ENCODE measurements at places on chromosomes 3 and 15.

- peak; percentile 37 for DNase-seq
Measured at GRCh38 chr15:100341239-100341749, 481 bp downstream of the ADAMTS17 start.

DNA sequence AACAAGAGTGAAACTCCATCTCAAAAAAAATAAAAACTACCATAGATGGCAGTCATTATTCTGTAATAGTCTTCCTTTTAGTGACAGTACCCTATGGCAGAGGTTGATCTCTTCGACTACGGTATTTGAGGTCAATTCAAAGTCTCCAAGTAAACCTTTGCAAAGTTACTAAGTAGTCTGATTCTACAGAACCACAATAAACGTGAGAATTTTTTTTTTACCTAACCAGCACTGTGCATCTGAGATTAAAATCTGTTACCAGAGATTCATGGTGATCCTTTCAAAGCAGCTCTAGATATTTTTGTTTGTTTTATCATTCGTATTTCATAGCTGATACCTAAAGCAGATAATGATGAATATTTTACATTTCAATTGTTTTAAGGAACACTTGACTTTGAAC, 86.6 kb upstream of the CHD2 start:
- no peak for DNase-seq

DNA sequence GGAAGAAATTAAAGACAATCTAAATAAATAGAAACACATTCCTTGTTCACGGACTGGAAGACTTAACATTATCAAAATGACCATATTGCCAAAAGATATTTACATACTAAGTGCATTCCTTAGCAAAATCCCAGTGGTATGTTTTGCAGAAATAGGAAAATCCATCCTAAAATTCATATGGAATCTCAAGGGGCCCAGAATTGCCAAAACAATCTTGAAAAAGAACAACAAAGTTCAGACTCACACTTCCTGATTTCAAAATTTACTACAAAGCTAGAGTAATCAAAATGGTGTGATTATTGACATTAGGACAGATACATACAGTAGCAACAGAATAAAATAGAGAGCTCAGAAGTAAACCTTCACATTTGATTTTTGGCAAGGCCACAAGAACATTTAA, 515.5 kb downstream of the OCA2 start:
- no peak for DNase-seq

- DNase-seq, result no peak
Measured at GRCh38 chr3:97895216-97895615, 73.4 kb downstream of the CRYBG3 start.

DNA sequence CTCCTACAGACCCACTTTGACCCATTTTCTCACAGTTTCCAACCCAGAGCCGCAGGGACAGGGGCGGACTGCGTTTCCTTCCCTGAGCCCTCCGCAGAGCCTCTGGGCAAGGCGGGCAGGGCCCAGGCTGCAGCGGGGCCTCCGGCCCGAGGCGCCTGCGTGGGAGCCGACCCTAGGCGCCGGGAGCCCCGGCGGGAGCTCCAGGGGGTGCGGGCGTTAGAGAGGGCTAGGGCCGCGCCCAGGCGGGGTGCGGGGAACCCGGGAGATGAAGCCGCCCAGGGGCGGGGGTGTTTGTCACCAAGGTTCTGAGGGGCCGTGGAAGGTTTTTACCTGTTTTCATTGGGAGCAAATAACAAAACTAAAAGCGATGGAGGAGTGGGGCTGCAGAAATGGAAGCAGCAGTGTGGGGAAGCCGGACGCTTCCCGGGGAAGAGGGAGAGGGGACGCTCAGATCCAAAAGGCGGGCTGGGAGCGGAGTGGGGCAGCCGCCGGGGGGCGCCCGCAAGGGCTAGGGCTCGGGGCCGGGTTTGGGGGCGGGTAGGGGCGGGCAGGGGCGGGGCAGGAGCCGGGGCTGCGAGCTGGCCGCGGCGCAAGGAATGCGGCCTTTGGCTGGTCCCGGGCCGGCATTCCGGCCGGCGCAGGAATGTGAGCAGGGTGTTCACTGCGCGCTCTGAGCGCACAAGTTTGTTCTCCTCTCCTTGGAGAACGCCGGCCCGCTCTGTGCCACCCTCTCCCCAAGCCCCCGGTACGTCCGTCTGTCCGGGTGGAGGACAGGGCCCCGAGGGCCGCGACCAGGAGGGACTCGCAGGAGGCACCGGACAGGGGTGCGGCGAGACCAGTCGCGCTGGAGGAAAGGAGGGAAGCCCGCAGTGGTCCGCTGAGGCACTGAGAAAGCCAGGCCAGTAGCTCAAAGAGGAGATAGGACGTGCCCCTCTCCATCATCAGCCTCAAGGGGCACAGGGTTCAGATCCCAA, 61.1 kb downstream of the AMOTL2 start:
- DNase-seq, result no peak

DNA sequence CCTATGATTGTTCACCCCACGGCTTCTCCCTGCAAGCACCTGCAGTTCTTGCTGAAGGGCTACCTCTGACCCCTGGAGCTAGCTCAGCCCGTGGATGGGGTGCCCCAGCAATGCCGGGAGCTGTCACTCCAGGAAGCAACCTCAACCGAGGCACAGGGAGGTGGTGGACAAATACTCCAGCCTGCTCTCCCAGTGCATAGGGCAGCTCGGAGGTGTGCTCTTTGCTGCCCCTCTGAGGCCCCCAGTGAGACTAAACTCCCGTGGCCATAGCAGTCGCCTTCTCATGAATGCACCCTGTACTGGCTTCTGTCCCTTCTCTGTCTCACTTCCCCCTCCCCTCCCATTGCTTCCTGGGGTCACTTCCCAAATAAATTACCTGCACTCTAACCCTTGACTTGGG, 48.5 kb downstream of the LINGO1 start:
- no peak for DNase-seq

DNA sequence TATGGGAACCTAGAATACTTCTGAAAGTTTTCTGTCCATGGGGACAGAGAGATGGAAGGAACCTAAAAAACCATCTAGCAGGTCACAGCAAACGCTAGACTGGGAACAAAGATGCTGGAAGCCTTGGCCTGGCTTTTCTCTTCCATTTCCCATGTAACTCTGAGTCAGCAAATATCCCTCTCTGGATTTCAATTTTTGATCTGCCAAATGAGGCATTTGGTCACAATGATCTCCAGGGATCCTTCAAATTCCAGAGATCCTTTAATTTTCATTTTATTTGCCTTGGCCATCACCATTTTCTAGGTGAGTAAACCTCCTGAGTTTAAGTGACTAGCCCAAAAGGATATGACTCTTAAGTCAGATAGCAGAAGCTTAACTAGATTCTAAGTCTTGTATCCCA, 39.7 kb downstream of the RTP1 start:
- no peak for DNase-seq

GRCh38 chr3:125121246-125122010, 65.6 kb upstream of the HEG1 start:
- DNase-seq, result no peak

DNA sequence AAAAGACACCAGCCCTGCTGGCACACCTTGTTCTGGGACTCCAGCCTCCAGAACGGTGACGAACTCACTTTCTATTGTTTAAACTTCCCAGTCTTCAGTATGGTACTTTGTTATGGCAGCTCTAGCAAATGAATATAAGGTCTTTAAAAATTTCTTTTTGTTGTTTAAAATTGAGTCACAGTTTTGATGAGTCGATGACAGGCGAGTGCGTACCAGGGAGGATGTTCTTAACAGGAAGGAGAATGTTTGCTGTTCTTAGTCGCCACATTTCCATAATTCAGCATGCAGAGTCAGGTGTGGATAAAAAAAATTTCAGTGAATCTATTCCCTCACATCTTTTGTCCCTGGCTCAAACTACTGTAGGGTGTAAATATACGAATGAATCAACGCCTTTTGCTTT, 12.4 kb downstream of the DNASE1L3 start:
- no peak for DNase-seq

DNA sequence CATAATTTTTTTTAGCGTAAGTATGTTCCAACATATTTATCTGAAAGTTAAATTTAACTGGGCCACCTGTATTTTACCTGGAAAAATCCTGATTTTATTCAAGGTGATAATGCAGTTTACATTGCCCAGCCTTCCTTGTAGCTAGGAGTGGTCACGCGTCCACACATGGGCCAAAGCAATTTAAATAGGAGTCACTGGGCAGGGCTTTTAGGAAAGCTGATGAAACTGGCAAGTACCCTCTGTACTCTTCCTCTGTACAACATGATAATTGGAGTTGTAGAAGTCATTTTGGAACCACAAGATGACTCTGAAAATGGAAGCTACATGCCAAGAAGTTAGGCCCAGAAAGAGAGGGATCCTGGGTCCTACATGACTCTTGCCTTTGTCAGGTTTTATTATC, 9.5 kb downstream of the BTD start:
- no peak for DNase-seq

DNA sequence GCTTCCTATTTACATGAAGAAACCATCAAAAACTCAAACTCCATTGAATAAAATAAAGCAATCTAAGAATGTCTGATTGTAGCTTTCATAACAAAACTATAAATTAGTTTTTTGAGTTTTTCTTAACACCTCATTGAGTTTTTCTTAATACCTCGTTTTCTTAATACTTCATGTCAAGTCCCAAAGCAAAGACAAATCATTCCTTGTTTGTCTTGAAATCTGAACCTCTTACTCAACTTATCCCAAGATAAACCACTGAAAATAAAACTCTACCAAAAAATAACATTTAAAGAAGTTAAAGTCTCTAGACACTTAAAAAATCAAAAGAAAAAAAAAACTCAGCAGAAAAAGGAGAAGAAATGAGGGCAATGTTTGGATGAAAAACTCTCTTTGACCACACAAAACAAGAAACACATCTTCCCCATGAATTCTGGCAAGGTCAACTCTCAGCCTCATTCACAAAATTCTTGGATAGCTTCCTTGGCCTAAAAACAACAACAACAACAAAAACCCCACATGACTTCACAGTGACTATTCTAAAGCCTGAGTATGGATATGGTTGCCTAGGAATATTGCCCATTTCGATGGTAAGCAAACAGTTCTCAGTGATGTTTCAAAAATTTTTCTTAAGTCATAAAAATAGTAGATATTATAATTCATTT, 38.2 kb downstream of the TMCC1 start:
- DNase-seq, result no peak

DNA sequence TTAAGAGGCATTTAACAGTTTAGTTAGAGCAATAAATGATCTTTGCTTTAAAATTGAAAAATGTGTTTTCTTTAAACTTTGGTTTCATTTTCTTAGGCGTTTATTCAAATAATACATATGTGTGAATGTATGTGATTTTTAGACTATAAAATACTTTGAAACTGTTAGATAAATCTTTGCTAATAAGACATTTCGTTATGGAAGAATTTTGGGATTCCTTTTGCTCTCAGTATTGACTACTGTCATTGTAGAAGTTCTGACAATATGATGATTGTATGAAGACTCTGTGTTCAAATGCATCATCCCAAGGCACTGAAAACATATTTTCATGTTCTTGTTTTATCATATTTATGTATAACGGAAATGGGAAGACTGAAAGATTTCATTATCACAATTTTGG, 43.8 kb upstream of the GOLGA8A start:
- no peak for DNase-seq

GRCh38 chr15:68204776-68205557, at the start of gene CALML4:
Gene CALML4 (minus strand): TSS chr15:68205332. CDS start chr15:68205247, 85 bp downstream.
- no peak for DNase-seq

GRCh38 chr3:66722675-66723074, 221.9 kb upstream of the LRIG1 start:
- no peak for DNase-seq

- peak; percentile 33 for DNase-seq
Measured at GRCh38 chr3:98733053-98733811, 29.9 kb upstream of the ST3GAL6 start.

- no peak for DNase-seq
Measured at GRCh38 chr3:7508821-7509220, 647.9 kb downstream of the GRM7 start.

DNA sequence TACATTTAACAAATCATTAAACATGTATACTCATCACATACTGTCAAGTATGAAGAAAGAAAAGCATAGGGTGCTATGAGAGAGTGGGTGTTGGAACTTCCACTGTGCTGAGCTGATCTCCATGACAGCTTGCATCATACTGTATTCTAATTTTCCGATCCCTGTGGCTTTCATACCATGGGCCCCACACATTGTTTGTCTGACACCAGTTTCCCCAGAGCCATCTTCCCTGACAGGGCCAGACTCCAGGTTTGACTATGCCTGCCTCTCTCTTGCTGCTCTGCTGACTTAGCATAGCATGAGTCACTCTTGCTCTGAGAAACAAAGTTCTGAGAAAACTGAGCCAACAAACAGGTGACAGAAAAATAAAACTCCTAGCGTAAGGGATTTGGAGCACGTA, 37.0 kb upstream of the CASR start:
- DNase-seq, result peak; percentile 89

DNA sequence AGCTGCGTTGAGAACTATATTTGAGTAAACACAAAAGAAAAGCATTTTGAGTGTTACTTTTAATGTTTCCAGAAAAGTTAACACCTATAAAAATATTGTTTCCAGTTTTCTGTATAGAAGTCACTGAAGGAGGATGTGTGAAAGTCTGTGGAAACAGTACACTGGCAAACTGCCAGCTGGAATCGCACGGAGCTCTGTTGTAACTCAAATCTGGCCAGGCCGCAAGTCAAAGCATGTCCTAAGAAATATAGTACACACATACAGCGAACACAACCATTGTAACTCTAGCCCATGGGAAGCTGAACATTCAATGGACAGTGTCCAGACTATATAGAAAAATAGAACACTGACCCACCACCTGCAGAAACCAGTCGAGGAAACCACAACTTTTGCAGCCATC, 657.2 kb downstream of the FHIT start:
- no peak for DNase-seq

DNA sequence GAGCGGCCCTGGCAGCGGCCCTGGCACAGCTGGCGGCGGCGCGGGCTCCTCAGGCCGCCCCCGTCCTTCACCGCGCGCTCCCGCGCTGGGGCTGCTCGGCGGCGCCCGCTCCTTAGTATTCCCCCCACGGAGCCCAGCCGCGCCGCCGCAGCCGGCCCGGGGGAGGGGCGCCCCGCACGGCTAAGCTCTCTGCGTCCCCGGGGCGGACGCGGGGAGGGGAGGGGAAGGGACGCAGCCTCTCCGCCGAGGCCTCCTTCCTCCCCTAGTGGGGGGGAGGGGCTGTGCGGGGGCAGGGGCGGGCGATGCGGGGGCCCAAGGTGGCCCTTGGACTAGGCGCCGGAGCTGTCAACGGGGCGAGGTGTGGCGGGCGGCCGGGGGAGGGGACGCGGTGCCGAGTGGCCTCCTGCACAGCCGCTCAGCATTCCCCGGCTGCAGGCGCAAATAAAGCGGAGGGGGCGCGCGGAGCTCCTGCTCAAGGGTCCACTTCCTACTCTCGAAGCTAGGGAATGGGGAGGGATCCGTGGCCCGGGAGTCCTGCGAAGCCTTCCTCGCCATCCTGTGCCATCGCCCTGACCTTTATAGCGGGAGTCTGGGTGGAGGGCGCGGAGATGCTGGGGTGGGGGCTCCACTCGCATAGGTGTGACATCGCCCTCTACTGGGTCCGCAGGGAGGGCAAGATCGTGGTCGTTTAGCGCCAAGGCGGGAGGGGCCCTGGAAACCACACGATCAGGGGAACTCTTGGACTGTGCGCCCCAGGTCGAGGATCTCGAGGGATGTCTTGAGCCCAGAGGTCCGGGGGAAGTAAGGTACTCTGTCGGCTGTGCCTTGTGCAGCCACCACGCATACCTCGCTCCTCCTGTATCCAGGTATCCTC, 22.2 kb downstream of the EPHB3 start:
- peak; percentile 17 for DNase-seq
